AG10803 (cell line): ENCODE measurements at places on chromosomes 5 and 9.

GRCh38 chr9:88890546-88890945 lies 100.7 kb upstream of the S1PR3 start:
- DNase-seq: no peak

DNA sequence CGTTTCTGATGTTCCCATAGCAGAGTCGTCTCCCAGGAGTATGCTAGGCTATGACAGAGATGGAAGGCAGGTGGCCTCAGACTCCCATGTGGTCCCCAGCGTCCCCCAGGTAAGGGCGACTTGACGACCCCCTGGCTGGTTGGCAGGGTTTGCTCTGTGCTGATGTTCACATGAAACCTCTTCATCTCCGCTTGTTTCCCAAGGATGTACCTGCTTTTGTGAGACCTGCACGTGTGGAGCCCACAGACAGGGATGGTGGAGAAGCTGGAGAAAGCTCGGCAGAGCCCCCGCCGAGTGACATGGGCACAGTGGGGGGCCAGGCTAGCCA lies 108.3 kb downstream of the WNK2 start:
- DNase-seq: no peak

DNA sequence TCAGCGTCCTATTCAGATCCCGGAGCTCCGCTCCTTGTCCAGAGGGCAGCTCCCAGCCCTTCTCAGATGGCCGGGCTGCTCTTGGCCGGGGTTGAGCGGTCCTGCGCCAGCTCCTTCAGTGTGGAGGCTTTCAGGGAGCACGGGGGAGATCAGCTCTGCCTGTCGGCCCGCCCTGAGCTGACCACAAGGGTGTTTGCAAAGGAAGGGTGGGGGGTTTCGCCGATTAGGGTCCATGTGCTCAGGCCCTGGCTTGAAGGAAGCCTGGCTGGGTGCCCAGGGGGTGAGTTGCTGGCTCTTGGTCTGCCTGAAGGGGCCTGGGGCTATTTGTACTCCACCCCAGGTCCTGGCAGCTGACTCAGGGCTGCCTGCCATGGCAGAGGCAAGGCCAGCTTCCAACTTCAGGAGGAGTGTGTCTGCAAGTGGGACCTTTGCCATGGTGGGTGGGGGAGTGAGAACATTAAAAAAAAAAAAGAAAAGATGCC lies 250.1 kb upstream of the KLF4 start:
- DNase-seq: peak; percentile 45

DNA sequence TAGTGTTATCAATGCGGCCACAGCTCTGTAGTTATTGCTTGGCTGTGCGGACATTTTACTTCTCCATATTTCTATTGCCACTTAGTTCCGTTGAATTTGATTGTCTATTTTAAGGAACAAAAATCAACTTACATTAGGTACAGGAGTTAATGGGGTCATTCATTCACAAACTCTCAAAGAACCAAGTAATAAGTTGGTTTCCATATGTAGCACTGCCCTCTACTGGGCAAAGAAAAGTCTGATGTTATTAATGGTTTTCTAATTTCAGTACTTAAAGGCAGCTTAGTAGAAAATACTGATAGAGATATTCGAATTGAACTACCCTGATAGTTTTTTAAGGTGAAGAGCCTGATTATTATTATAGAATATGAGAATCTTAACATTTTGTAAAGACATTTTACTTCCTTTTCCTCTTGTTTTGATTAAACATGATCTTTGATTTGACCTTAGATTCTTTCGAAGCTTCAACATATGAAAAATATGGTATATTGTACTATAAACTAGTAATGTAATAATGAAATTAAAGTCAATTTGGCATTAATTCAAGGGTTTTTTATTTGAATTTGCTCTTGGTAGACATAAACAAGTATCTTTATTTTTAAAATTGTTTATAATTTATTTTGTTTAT lies 119.5 kb upstream of the CTNND2 start:
- DNase-seq: peak; percentile 36

DNA sequence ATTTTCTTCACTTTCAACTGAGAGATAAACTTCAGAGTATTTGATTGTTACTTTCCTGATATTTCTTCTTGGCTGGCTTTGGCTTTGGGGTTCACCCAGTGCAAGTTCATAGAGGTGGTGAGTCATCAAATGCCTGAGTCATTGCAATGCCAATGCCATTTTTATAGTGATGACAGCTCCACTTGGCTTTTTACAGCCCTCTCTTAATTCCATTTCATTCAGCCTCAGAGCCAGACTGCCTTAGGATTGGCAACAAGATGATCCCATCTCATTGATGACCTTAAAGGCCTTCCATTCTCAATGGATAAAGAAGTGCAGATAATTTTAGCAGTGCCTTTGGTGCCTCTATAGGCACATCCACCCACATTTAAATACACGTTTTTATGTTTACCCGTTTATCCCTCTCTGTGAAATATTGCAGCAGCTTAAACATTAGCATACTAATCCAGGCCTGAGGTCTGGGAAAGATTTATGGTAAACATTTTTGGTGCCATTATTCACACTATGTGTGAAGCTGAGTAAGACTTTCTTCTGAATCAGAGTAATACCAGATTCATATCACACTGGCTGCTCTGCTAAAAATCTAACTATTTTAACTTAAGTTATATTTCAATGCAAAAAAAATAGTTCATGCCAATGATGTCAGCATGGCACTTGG lies 88.9 kb upstream of the TYRP1 start:
- peak; percentile 0 for DNase-seq

GRCh38 chr5:98986587-98986986 lies 57.8 kb upstream of the CHD1 start:
- no peak for DNase-seq

DNA sequence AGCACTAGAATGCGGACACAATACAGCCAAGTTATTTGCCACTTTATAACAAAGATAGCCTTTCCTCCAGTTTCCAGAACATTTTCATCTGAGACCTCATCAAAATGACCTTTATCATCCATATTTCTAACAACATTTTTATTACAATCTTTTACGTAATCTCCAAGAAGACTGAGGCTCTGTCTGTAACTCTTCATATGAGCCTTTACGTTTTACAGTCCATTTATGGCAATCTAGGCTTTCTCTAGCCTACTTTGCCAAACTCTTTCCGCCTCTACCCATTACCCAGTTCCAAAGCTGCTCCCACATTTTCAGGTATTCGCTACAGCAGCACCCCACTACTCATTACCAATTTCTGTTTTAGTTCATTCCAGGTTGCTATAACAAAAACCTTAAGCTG lies 8.2 kb upstream of the SEMA5A start:
- DNase-seq: no peak
